ENCODE measurements at places on chromosomes 4 and X.

- DNase-seq = no peak
Measured at GRCh38 chr4:145665773-145666172, 14.2 kb upstream of the C4orf51 start.

DNA sequence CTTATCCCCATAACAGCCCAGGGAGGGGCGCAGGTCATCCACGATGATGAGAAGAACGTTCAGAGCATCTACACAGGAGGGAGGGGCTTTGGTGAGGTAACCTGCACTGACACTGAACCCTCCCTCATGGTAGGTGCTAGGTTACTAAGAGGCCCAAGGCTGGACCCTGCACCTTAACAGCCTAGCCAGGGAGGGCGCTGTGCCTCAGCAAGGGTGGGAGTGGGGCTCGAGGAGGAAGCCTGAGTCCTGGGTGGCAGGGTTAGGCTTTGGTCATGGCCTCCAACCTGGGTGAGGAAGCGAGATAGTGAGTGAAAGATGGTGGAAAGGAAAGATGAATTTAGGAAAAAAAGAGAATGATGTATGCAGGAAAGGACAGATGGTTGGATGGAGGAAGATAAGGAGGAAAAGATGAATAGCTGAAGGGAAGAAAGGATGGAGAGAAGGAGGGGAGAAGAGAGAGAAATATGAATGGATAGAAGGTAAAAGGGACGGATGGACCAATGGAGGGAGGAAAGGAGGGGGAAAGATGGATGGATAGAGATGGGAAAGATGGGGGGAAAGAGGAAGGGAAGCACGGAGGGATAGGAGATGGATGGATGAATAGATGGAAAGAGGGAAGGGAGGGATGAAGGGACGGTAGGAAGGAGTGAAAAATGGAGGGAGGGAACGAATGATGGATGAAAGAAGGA, 736 bp downstream of the IDS start:
- DNase-seq = peak; percentile 61

GRCh38 chr4:88618782-88619485, 26.7 kb downstream of the HERC3 start:
- DNase-seq = no peak

DNA sequence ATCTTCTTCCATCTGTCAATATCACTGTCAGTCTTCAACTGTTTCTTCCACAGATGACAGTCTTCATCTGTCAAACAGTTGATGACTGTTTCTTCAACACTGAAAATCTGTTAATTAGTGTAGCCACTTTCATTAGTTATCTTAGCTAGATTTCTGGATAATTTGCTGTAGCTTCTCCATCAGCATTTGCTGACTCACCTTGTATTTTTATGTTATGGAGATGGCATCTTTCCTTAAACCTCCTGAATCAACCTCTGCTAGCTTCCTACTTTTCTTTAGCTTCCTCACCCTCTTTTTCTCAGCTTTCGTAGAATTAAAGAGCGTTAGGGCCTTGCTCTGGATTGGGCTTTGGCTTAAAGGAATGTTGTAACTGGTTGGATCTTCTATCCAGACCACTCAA, 25.1 kb downstream of the USP53 start:
- no peak for DNase-seq

GRCh38 chrX:118865231-118865630, 41.6 kb downstream of the ZCCHC12 start:
- DNase-seq = no peak
